OCI-LY7 (cell line): ENCODE measurements at places on chromosomes 6 and 20. TPM values are rescaled to one million over a fixed set of nuclear protein-coding genes. Genes with fewer than 3 reads are reported as not detected.

The IGF2R gene
- 33.8 and 37.6 TPM in 2 replicates for total RNA-seq

GRCh38 chr6:75755704-75756103, 6.7 kb downstream of the MYO6 start:
- DNase-seq: no peak

DNA sequence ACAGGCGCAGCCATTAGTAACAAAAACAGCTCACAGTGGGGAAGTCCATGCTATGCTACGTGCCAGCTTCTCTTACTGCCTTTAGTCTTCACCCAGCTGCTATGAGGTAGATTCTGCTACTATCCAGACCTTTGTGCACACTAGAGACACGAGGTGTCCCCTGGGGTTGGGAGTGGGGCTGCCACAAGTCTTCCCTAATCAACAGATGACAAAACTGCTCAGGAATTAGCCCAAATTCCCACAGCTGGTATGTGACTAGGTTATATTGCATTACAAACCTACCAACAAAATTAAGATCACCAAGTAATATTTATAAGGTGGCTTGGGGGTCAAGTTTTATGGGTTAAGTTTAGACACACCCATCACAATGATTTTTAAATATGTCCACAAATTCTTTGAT, 63.3 kb downstream of the PSMB1 start:
- no peak for DNase-seq

GRCh38 chr20:33893314-33893713, 82.2 kb downstream of the CHMP4B start:
- no peak for DNase-seq

- DNase-seq: no peak
Measured at GRCh38 chr20:5260889-5261288, 55.9 kb downstream of the PROKR2 start.

DNA sequence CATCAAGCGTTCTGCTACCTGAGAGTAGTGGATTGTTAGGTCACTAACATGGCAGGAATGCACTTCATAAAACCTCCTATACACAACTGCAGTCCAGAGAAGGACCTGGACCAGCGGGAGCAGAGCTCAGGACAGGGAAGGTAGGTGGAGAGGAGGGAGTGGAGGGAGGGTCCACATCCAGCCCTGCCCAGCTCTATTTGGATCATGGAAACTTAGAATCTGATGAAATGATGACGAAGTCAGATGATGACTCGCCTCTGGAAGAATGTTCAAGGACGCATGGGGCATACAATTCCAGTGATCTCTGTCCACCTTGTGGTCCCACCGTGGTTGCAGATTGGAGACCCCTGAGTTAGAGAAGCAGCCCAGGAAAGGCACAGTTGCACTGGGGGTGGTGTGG, 68.8 kb downstream of the CLIC5 start:
- DNase-seq: no peak
